ENCODE measurements at places on chromosomes 4 and X. TPM values are rescaled to one million over a fixed set of nuclear protein-coding genes. Genes with fewer than 3 reads are reported as not detected.

The CENPVL2 gene
- total RNA-seq, result under 0.01 TPM

The GRK4 gene
- 5.7 TPM for total RNA-seq

The SPARCL1 gene
- 1.1 TPM for total RNA-seq

The GAGE12F gene
- total RNA-seq, result not detected

All from subcutaneous preadipocyte (primary cell).